ENCODE measurements at places on chromosomes 16 and 17.

- no peak overlapping the region for H3K4me3 ChIP-seq
- no peak overlapping the region for H3K27ac ChIP-seq
- no peaks in the 10 kb centered on the region for H3K27me3 ChIP-seq
- H3K36me3 ChIP-seq = no peaks in the 10 kb centered on the region
Observed at GRCh38 chr17:4332296-4332970, 34.0 kb downstream of the UBE2G1 start.

DNA sequence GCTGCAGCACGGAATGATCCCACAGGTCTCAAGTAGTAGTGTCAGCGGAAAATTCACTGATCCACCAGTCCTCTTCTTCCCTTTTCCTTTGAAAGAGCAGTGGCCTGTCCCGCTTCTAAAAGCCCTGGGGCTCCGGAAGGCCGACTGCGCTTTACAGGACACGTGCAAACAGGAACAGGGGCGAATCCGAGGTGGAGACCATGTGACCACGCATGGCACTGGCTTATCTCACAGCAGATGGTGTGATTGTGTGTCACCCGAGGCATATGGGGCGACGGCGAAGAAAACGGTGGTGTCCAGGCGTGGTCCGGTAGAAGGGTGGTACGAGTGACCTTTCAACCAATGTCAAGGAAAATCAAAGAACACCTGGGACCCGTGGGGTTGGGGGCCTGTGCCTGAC lies 12.0 kb upstream of the KCNJ18 start:
- no peaks in the 10 kb centered on the region for H3K36me3 ChIP-seq
- no peak overlapping the region for H3K4me3 ChIP-seq
- H3K27me3 ChIP-seq = no peaks in the 10 kb centered on the region
- H3K4me1 ChIP-seq = no peaks in the 10 kb centered on the region
- no peak overlapping the region for H3K27ac ChIP-seq

GRCh38 chr16:4772351-4772750 lies 5.4 kb upstream of the ZNF500 start:
- no peak overlapping the region for H3K4me3 ChIP-seq
- no peak for DNase-seq
- no peaks in the 10 kb centered on the region for H3K36me3 ChIP-seq
- H3K27me3 ChIP-seq = no peaks in the 10 kb centered on the region

GRCh38 chr16:74094962-74095361 lies 201.7 kb upstream of the PSMD7 start:
- no peak overlapping the region for H3K27ac ChIP-seq
- H3K4me3 ChIP-seq = no peak overlapping the region
- no peaks in the 10 kb centered on the region for H3K4me1 ChIP-seq
- H3K27me3 ChIP-seq = no peaks in the 10 kb centered on the region

DNA sequence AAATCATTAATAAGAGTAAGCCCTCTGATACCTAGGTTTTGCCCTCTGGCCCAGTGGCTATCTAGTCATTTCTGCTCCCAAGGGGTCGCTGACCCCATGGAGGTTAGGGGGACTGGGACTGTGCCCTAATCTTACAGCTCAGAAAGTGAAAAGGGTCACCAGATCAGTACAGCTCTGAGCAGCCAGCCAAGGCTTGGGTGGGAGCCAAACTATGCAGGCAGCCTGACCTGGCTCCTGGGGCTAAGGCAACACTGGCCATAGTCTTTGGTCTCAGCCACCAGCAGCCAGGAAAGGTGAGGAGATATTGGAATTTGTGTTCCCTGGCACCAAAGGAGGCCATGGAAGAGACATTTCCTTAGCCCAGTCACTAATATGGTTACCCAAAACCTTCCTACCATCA lies 67.6 kb downstream of the ASIC2 start:
- no peak overlapping the region for H3K4me3 ChIP-seq
- H3K27me3 ChIP-seq = no peaks in the 10 kb centered on the region
- no peaks in the 10 kb centered on the region for H3K36me3 ChIP-seq
- no peak for DNase-seq
